ENCODE measurements at places on chromosomes 6 and 20. TPM values are rescaled to one million over a fixed set of nuclear protein-coding genes. Genes with fewer than 3 reads are reported as not detected.

DNA sequence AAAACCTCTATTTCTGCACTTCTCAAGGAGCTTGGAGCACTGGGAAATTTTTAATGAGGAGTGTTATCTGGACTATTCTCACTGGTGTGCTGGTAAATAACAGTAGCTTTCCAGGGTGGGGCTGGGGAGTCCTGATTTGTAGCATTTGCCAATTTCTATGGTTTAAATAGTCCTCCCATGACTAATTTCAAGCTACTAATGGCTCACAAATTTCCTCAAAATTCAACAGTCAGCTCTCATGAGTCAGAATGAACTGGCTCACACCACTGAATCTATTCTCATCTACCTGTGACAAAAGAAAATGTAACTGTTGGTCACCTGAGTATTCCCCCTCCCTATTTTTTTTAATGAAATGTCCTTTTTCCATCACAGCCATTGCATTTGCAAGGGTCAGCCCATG is 449.6 kb downstream of the KIF16B start:
- no peak for DNase-seq

GRCh38 chr20:31716818-31717477 is 5.7 kb downstream of the BCL2L1 start:
- no peak for DNase-seq

DNA sequence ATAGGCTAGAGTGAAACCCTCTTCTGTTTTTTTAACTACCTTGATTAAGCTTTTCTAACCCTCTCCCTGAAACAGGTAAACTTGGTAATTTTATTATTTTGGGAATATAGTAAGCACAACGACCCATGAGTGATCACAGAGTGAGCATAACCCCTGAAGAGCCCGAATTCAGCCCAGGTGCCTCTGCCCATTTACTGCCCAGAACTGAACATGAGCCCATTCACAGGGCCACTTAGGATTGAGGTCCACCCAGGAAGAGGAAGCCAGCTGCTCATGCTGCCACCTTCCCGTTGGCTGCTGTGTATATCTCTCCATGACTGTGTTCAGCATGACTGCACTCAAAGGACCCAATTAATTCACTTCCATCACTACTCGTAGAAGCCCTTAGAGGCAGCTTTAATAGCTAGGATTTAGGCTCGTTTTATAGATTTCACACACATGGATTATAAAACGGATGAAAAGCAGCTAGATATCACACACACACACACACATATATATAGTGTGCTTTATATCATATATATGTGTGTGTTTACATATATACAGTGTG is 8.3 kb upstream of the PDE10A start:
- no peak for DNase-seq

- peak; percentile 20 for DNase-seq
These were observed 8.4 kb downstream of the OR2H2 start for GRCh38 chr6:29593199-29593855.

- no peak for DNase-seq
These were observed 99.3 kb upstream of the ARMC2 start for GRCh38 chr6:108748959-108749358.

DNA sequence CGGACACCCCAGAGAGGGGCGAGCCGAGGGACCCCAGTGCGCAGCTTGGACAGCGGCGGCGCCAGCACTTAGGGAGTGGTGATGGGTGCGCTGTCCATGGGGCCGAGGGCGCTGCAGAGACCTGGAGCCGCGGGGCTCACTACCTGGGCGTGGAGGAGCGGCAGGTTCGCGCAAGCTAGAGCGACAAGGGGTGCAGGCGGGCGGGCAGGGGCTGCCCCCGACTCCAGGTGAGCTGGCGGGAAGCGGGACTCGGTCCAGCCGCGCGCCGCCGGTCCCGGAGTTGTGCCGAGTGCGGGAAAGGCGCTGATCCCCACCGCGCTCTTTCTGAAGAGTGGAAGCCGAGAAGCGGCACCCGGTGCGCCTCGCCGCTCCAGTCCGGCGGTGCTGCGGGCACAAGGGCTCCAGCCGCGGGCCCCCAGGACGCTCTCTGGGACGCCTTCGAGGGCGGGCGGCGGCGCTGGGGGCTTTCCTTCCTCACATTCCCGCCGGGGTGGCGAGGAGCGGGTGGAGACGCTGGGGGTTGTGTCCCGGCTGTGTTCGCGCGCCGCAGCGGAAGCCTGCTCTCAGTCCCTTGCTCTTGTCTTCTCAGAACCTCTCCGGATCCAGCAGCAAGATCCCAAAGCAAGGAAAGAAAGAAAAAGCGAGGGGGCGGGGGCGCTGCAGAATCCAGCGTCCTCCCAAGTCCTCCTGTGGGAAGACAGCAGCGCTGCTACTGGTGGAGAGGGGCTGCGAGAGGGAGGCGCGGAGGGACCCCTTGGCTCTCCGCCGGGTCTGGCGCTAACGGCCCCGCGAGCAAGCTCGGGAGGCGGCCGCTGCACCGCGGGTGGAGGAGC is at the start of gene B3GAT2:
B3GAT2 (minus strand) TSS at position 610 of the 833 bp plus-strand sequence. CDS start 631 bp downstream, outside the sequence.
- DNase-seq = peak; percentile 58

- no peak for DNase-seq
These were observed 494.6 kb downstream of the RFPL4B start for GRCh38 chr6:112841553-112842329.

GRCh38 chr6:165321555-165322145 is 12.2 kb upstream of the C6orf118 start:
- DNase-seq = no peak

- DNase-seq = no peak
These were observed 652.7 kb downstream of the PHF3 start for GRCh38 chr6:64288351-64288750.

DNA sequence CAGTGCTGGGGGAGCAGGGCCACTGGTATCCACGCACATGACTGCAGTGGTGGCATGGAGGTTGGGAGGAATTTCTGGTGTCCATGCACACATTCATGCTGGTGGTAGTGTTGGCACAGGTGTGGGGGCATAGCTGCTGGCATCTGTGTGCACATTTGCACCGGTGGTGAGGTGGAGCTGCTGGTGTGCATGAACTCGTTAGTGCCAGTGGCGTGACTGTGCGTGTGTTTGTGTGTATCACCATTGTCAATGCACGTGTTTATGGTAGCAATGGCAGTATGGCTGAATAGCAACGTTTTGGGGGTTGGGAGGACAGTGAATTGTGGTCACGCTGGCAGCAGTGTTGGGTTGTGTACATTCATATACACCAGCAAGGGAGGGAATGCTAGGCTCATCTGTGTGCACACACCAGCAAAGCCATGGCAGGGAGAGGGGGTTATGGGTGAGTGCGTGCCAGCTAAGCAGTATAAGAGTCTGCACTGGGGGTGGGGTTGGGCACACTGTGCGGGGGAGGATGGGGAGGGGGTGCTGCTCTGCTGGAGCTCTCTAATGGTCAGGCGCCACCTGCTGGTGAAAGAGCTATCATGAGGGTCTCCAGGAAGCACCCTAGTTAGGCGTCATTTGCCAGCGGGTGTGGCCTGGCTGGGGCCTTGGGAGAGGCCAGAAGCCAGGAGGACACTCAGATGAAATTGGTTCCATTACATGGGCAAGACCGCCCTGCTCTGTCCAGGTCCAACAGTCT is 626.1 kb upstream of the ID4 start:
- no peak for DNase-seq

DEFB116 gene
- not detected for total RNA-seq

OTOR gene
- total RNA-seq = 0.21 TPM

ZNF76 gene
- total RNA-seq = 19.6 TPM

COL12A1 gene
- total RNA-seq = 443 TPM

TP53INP2 gene
- 10.4 TPM for total RNA-seq

GTSF1L gene
- total RNA-seq = not detected

SLC26A8 gene
- not detected for total RNA-seq

ANKRD66 gene
- total RNA-seq = 0.31 TPM

BPIFA1 gene
- total RNA-seq = 109 TPM

XRN2 gene
- 56.1 TPM for total RNA-seq

HLA-B gene
- 451 TPM for total RNA-seq
